Left colon (tissue), 2 donors: ENCODE measurements at places on chromosomes 7 and 10.
A peak's percentile ranks its signal among the peaks of the same experiment; 100 is the strongest.

- DNase-seq = no peak
Measured at GRCh38 chr7:39353615-39354376, 212.4 kb upstream of the YAE1 start.

- DNase-seq = no peak
Measured at GRCh38 chr7:44066111-44066460, 719 bp upstream of the PGAM2 start.

- DNase-seq = no peak
Measured at GRCh38 chr10:129825826-129826225, 138.2 kb downstream of the EBF3 start.

DNA sequence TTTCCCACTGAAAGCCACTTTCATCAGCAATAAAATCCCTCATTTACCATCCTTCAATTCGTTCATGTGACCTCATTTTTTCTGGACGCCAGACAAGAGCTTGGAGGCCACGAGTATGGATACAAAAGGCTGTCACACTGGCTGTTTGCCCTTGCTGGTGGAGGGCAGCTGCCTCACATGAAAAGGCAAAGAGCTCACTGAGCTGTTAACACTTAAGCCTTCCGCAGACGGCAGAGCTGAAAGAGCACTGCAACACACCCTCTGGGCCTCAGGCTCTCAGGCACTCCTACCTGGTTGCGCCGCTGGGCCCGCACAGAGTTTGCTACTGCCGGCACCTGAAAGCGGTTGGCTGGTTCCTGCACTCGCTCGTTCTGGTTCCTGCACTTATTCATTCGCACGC is 193.5 kb downstream of the CFTR start:
- peak; percentile 69 for DNase-seq

GRCh38 chr10:80461208-80462183 is 7.4 kb downstream of the TSPAN14 start:
- DNase-seq = no peak

DNA sequence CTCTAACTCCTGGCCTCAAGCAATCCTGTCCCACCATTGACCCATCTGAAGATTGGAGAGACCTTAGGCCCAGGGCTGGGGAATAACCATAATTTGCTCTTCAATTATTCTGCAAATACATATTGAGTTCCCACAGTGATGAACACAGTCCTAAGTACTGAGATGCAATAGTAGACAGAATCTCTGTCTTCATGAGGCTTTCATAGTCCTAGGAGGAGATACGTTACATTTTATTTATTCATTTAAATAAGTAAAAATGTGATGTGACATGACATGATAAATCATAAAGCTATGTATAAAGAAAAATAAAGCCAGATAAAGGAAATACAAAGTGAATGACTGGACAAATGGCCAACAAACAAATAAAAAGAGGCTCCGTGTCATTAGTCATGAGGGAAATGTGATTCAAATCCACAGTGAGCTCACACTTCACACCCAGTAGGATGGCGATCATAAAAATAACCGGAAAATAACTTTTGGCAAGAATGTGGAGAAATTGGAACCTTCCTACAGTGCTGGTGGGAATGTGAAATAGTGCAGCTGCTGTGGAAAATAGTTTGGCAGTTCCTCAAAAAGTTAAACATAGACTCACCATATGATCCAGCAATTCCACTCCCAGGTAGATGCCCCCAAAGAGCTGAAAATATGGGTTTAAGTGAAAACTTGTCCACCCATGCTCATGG is 52.1 kb upstream of the JCAD start:
- DNase-seq = no peak

- no peak for DNase-seq
Measured at GRCh38 chr7:30682212-30683083, at the start of gene CRHR2. TSS of gene CRHR2 (minus strand) at chr7:30682456. CDS start at chr7:30682280, 176 bp downstream.
